Right ventricle myocardium inferior (tissue), 1 donor: ENCODE measurements at places on chromosomes 7 and 10.

- DNase-seq = no peak
Observed at GRCh38 chr10:120539076-120539475, 82.0 kb downstream of the PLPP4 start.

GRCh38 chr7:120714945-120715344, 143.0 kb downstream of the TSPAN12 start:
- DNase-seq = no peak

GRCh38 chr10:71753091-71753959, 20.0 kb downstream of the VSIR start:
- DNase-seq = peak; percentile 84

GRCh38 chr10:110524179-110524858, 26.6 kb downstream of the DUSP5 start:
- no peak for DNase-seq

- DNase-seq = no peak
Observed at GRCh38 chr7:13603661-13604060, 385.8 kb downstream of the ETV1 start.

- DNase-seq = no peak
Observed at GRCh38 chr7:12635830-12636229, 51.6 kb upstream of the ARL4A start.

GRCh38 chr7:16668978-16669377, 23.0 kb downstream of the BZW2 start:
- DNase-seq = no peak

DNA sequence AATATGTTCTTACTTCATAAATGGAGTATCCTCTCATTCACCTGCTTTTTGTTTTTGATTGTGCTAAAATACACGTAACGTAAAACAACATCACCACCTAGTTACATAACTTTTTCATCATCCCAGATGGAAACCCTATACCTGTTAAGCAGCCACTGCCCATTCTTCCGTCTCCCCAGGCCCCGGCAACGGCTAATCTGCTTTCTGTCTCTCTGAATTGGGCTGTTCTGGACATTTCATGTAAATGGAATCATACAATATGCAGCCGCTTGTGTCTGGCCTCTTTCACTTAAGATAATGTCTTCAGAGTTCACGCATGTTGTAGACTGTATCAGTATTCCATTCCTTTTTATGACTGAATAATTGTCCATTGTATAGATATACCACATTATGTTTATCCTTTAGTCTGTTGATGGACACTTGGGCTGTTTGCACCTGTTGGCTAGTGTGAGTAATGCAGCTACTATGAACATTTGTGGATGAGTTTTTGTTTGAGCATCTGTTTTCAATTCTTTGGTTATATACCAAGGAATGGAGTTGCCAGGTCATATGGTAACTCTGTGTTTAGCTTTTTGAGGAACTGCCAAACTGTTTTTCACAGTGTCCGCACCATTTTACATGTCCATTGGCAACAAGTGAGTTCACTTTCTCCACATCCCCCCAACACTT, 14.1 kb upstream of the SUN1 start:
- no peak for DNase-seq

- DNase-seq = peak; percentile 82
Observed at GRCh38 chr10:97319671-97320479, 804 bp downstream of the FRAT1 start.

DNA sequence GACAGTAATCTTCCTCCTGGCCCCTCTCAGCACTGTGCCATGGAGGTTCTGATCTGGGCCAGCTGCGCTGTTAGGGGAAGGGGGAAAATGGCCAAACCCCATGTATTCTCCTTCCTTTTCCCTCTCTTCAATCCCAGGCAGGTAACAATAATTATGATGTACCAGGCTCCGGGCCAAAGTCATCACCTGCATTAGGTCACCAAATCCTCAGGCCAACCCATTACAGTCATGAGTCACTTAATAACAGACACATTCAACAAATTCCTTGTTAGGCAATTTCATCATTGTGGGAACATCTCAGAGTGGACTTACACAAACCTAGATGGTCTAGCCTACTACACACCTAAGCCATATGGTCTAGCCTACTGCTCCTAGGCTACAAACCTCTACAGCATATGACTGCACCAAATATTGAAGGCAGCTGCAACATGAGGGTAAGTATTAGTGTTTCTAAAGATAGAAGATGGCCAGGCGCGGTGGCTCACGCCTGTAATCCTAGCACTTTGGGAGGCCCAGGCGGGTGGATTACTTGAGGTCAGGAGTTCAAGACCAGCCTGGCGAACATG, 2.2 kb upstream of the HSPB1 start:
- no peak for DNase-seq

- no peak for DNase-seq
Observed at GRCh38 chr7:2128601-2129322, 104.0 kb downstream of the MAD1L1 start.

DNA sequence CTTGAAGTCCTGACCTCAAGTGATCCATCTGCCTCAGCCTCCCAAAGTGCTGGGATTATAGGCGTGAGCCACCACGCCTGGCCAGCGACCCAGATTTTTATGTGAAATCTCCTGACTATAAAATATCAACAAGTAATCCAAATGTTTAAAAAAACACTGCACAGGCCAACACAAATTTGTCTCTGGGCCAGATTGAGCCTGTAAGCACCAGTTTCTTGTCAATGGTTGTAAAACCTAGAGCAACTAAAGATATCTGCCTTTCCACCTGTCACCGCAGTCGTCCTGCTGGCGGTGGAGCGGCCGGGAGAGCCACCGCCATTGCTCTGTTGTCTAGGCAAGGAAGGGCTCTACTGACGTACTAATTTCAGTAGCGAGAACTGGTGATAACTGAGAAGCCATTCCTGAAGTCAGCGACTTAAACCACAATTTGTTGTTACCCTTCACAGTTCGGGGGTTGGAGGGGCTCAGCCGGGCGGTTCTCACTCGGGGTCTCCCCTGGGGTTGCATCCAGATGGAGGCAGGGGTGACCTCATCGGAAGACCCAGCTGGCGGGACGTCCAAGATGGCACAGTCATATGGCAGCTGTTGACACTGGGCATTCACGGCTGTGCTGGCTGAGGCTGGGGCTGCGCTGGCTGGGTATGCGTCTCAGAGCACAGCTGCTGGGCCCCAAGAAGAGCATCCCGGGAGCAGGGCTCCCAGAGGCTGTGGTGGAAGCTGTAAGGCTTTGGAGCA, 55.2 kb upstream of the PDGFA start:
- DNase-seq = peak; percentile 51

- DNase-seq = peak; percentile 57
Observed at GRCh38 chr10:124281666-124282065, 137.1 kb downstream of the OAT start.

DNA sequence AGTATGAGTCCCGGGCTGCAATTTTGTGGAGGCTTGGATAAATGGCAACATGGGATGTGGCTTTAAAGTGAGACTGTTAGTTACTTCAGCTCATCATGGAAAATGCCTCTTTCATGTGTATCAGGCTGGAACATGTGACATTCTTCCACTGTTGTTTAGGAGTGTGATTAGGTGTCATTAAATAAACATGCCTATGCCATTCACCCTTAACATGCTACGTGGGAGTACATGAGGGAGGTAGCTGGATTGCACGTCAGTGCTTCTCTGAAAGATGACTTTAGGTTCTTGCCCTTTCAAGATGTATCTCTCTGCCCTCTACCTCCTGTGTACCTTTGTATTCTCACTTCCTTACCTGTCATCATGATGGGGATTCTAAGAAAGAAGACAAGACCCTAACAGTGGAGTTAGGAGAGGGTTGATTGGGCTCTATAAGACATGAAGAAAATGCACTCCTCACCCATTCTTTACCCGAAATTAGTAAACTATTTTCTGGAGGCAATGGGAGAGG, 8.9 kb downstream of the AKR1E2 start:
- no peak for DNase-seq

GRCh38 chr10:111247781-111248389, 171.1 kb downstream of the ADRA2A start:
- no peak for DNase-seq

DNA sequence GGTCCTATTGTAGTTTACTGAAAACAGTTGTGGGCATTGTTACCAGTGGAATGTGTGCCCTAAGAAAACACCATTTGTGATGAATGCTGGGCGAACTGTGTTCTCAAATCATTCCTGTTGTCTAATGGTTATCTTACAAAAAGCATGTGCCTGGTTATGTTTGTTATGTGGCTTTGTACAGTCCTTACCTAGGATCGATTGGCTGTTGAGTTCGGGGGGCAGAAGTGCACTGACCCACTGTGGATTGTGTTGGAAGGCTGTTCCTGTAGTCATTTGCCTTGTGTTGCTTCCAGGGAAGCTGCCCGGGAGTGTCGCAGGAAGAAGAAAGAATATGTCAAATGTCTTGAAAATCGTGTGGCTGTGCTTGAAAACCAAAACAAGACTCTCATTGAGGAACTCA, 84.3 kb downstream of the CREM start:
- DNase-seq = no peak

DNA sequence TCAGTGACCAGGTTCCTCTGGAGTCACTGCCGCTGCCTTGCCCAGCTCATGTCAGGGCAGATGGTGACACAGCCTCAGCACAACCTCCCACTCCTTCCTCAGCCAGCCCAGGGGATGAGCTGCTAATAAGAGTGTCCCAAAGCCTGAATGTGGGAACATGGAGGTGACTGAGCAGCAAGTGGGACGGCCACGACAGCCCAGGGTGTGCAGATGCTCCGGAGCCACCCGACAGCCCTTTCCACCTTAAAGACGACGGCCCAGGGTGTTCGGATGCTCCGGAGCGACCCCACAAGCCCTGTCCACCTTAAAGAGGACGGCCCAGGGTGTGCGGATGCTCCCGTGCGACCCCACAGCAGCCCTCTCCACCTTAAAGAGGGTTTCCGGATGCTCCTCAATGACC, 89.2 kb downstream of the DIP2C start:
- no peak for DNase-seq

GRCh38 chr7:105791926-105792325, 84.5 kb downstream of the ATXN7L1 start:
- no peak for DNase-seq

DNA sequence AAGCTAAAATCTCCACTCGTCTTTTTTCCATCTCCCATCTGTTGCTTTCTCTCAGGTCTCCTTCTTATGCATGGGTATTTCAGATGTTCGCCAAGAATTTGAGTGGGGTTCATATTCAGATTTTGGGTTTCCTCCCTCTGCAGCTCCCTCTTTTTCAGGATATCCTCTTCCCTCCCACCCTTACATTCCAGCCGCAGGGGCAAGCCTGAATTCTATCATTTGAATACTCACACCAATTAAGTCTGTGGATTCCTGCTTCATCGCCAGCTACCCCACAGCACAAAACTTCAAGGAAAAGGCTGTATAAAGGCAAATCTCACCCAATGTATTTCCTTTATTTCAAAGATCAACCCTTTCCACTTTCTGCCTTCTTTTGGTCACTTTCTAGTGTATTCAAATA, 41.6 kb upstream of the FOXI2 start:
- no peak for DNase-seq

DNA sequence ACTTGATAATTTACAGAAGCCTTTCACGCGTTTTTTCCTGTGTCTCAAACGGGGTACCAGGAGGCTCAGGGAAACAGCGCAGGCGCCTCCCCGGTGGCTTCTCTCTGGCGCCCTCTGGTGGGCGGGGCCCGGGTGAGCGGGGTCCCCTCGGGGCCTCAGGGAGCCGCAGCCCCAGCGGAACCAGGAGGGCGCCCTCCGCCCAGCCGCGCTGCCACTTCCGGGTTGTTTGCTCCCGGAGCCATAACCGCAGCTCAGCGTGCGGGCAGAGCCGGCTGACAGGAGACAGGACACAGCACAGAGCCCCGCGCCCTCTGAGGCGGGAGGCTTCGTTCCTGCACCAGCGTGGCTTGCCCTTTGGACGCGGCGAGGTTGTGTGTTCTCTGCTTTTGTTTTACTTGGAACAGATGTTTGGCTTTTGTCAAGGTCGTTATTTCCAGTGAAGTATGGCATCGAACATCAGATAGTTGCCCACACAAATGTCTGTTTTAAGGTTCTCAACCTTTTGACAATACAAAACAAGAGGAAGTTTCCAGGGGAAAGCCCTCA, 6.9 kb upstream of the CYP2E1 start:
- peak; percentile 90 for DNase-seq

- no peak for DNase-seq
Observed at GRCh38 chr7:21999896-22000295, 54.2 kb upstream of the CDCA7L start.

DNA sequence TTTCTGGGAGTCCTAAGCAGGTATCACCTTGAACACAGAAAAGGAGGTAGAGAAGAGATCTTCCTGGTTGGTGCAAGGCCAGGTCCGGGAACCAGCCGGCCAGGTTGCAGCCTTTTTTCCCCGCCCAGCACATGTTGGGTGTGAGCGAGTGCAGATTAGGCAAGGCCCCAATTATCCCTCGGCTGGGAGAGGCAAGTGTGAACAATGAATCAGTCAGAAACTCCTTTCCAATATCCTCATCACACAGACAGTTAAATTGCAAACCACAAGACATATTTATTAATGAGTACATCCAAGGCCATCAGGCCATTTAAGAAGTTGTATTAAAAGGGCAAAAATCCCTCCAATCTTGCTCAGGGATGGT, 115.0 kb upstream of the AFAP1L2 start:
- DNase-seq = no peak
